ENCODE measurements at places on chromosomes 7 and 10.

- no peak for DNase-seq
These were observed 15.6 kb downstream of the FANK1 start for GRCh38 chr10:125911990-125912389.

- DNase-seq, result no peak
These were observed 16.1 kb upstream of the SYPL1 start for GRCh38 chr7:106127984-106128780.

- no peak for DNase-seq
These were observed 8.1 kb downstream of the TASOR2 start for GRCh38 chr10:5692461-5693358.

GRCh38 chr7:157689269-157690057, 352.7 kb downstream of the DNAJB6 start:
- DNase-seq, result no peak

DNA sequence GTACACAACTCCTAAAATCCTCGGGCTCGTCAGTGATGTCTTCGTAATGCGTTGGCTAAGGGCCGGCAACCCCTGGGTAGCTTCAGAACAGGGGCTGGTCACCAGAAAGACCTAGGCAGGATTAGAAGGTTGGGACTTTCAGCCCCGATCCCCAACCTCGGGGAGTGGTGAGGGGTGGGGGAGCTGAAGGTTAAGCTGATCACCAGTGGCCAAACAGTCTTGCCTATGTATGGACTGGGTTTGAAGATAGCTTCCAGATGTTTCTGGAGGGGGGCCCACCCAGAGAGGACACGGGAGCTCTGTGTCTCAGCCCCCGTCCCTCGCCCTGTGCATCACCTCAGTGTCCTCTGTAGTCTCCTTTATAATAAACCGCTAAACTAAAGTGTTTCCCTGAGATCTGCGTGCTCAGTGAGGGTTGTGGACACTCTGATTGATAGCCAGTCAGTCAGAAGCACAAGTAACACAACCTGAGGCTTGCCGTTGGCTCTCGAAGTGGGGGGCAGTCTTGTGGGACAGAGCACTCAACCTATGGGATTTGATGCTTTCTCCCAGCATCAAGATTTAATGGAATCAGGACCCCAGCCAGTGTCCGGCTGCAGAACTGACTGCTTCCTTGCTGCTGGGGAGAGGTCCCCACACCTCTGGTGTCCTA, 10.0 kb downstream of the PPP2R2D start:
- DNase-seq, result peak; percentile 34

- no peak for DNase-seq
These were observed 115.8 kb downstream of the INHBA start for GRCh38 chr7:41586931-41587640.

GRCh38 chr10:83522456-83522855, 616.9 kb upstream of the GHITM start:
- DNase-seq, result no peak

DNA sequence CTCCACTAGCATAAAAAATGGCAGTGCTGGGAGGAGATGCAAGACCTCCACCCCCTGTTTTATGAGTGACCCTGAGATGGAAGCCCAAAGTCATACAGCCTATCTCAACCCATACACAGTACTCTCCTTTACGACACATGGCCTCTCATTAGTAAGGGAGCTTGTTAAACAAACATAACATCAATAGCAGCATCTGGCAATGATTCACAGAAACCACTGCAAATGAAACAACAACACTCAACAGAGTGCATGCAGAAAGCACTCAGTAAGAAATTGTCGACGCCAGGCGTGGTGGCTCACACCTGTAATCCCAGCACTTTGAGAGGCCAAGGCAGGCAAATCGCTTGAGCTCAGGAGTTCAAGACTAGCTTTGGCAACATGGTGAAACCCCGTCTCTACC, 27.5 kb upstream of the FIGNL1 start:
- no peak for DNase-seq
